BJ (cell line): ENCODE measurements at places on chromosomes 7 and 10.

- DNase-seq = no peak
These were observed 77.1 kb downstream of the MAP3K8 start for GRCh38 chr10:30510932-30511700.

GRCh38 chr7:135774284-135774683, 25.7 kb upstream of the FAM180A start:
- DNase-seq = no peak

GRCh38 chr10:104293781-104294321, 24.9 kb downstream of the GSTO2 start:
- no peak for DNase-seq

GRCh38 chr10:75109459-75109778, 2.0 kb upstream of the SAMD8 start:
- DNase-seq = no peak

DNA sequence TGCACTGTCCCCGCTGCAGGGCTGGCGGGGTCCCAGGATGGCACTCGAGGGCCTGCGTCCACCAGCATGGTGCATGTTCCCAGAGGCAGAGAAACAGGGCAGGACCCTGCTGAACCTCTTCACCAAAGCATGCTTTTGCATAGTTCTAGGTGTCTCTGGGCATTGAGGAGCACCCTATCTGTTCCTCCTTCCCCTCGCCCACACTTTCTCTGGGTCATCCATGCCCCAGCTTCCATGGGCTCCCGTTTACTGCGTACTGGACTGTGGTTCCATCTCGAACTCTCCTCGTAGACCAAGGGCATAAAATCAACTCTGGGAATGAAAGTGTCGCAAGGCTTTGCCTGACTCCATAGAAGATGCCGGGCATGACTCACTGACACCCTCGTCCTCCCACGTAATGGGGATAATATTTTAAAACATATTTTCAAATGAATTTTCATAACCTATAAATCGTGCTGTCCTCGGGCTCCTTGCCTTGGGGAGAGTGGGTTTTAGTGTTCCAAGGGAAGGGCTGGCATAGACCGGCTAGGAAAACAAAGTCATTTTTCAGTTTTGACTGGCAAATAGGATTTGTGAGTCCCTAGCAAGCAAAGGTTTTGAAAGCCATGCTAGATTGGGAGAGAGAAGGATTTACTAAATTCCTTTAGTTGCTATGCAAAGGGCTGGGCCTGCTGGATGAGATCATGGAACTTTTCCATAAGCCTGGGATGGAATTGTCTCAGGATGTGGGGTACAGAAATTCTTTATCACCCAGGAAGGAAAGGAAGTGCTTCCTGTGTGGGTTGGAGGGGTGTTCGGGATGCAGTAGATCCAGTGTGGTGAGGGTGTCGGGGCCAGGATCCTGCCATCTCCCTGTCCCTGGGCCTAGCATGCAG, 498.7 kb upstream of the MKI67 start:
- DNase-seq = no peak

- DNase-seq = no peak
These were observed 55.3 kb upstream of the KAT6B start for GRCh38 chr10:74771054-74771453.
